Tibial nerve (tissue), 4 donors: ENCODE measurements at places on chromosomes 2 and 18. TPM values are rescaled to one million over a fixed set of nuclear protein-coding genes. Genes with fewer than 3 reads are reported as not detected.

DNA sequence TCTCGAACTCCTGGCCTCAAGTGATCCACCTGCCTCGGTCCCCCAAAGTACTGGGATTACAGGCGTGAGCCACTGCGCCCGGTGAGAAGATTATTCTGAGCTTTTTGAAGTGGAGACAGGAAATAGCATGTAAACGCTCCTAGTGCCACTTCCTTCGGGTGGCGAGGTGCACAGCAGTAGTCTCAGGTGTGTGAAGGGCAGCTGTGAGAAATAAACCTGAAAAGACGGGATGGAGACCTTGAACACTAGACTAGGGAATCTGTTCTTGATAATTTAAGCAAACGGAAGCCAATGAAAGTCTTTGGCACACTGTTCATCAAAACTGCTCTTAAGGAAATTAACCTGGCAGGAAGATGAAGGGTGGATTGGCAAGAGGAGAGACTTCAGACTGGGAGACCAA is 439 bp upstream of the PLEKHH2 start:
- no peaks in the 10 kb centered on the region for H3K36me3 ChIP-seq
- no peak for DNase-seq
- H3K4me3 ChIP-seq: peak overlapping the region; percentile 73
- H3K27ac ChIP-seq: no peak overlapping the region

DNA sequence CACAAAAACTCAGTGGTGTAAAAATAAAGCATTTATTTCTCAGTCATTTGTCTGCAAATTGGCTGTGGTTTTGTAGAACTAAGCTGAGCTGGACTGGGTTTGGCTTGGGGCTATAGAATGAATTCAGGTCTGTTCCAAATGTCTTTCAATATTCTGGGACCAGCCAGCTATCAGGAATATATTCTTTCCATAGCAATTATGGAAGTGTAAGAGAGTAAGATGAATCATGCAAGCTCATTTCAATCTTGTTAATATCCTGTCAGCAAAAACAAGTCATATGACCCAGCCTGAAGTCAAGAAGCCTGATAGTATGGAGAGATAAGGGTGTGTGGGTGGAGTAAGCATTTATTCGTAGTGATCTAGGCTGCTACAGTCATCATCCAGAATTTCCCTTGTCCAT is 481.0 kb upstream of the CDH2 start:
- no peak overlapping the region for H3K4me3 ChIP-seq
- no peaks in the 10 kb centered on the region for H3K4me1 ChIP-seq
- H3K27me3 ChIP-seq: no peaks in the 10 kb centered on the region
- H3K36me3 ChIP-seq: no peaks in the 10 kb centered on the region
- no peak for DNase-seq

Gene ZSWIM2
- total RNA-seq: not detected

Gene ANKRD36C
- total RNA-seq: 69.3 TPM
